Kidney glomerular epithelial cell (primary cell): ENCODE measurements at places on chromosomes 12 and 14.

DNA sequence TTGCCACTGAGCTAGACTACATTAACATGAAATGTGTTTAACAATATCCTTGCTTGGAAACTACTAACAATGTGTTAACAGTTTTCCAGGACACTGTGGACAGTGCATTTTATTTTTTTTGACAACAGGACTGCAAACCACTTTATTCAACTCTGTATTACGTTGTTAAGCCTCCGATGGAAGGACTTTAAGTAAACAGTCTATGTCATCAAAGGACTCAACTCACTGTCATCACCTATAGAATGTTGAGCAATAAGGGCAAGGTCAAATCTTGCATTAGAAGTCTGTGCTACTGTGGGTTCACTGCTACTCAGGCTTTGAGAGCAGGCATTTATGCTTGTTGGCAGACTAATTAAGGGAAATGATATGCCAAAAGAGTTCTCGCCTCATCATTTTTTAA is 483.7 kb downstream of the FLRT2 start:
- no peak for DNase-seq

GRCh38 chr12:89984846-89985245 is 276.2 kb upstream of the ATP2B1 start:
- DNase-seq: no peak

DNA sequence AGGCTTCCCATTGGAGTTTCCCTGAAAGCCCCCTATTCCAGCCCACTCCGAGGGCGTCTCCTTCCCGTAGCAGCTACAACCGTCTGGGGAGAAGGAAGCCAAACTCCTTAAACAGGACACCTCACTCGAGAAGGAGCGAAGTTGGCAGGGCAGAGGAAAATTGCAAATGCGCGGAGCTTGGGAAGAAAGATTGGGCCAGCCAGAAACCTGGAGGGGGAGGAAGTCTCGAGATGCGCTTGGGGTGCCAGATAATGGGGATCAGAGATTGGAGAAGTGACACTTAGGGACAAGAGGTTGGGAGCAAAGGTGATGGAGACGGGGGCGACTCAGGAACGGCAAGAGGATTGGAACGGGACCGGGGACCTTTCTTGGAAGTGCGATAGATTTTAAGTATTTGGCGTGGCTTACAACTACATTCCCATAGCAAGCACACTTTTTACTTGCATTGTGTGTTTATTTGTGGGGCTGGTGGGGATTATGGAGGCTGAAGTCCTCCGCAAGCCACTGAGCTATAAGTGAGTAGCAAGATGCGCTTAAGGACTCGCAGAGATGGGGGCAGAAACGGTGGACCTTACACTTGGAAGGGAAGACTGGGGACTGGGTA is 926 bp downstream of the HRK start:
- DNase-seq: no peak

DNA sequence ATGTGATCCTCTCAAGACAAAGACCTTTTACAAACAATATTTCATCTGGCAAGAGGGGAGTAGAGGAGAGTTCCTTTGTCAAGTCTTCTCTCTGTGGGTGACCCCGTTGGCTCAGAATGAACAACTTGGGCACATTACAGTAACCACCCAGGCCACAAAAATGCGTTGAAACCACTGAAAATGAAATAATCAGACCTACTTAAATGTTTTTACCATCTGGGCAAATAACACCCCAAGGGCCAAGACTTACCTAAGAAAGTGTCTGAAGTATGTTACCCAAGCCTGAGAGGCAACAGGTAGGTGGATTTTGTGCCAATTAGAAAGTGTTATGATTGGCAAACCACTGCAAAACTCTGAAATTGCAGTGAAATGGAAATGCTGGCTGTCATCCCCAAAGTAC is 1.3 kb downstream of the TC2N start:
- DNase-seq: no peak
